ENCODE measurements at places on chromosomes 1 and 21. TPM values are rescaled to one million over a fixed set of nuclear protein-coding genes. Genes with fewer than 3 reads are reported as not detected.

CRNN gene
- not detected for total RNA-seq

HTR1D gene
- total RNA-seq: not detected

WNT4 gene
- total RNA-seq: under 0.01 TPM

EXTL2 gene
- 28.4 TPM for total RNA-seq

ERMAP gene
- total RNA-seq: 18.2 TPM

PGBD5 gene
- 0.06 TPM for total RNA-seq

RNF207 gene
- total RNA-seq: 6.8 TPM

C1orf116 gene
- under 0.01 TPM for total RNA-seq

NLRP3 gene
- total RNA-seq: 1.1 TPM

LRRC53 gene
- not detected for total RNA-seq

LENEP gene
- total RNA-seq: 0.99 TPM

Measured in aortic smooth muscle cell (primary cell).